Activated T-helper 1 cell treated with anti-CD3 and anti-CD28 coated beads, Interleukin-2, amount 50 U/mL, for 16 hours (primary cell): ENCODE measurements at places on chromosomes 1 and 21.

DNA sequence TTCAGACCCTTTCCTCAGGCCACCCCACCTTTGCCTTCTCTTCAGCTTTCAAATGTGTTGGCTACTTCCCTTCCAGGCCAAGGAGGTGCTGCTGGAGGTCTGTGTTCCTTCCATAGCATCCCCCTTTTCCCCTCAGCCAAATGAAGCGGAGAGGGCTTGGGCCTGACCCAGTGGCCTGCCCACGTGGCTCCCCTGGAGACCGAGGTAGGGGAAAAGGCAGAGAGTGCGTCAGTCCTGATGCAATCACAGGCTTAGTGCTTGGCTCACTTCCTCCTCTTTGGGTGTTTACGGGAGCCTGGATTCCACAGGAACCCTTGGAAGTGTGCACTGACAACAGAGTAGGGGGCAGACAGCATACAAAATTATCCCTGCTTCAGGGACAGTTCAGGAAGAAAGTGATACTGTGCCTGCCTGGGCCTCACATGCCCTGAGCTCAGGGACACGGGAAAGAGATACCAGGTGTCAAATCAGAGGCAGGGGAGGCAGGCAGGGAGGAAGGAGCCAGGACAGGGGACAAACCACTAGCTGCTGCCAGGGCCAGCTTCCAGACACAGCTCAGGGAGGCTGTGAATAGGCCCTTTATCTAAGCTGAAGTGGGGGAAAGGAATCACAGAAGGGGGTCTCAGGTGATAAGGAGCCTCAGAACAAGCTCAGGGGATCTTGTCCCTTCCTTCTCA lies 16.6 kb upstream of the PTP4A2 start:
- no peak for DNase-seq

DNA sequence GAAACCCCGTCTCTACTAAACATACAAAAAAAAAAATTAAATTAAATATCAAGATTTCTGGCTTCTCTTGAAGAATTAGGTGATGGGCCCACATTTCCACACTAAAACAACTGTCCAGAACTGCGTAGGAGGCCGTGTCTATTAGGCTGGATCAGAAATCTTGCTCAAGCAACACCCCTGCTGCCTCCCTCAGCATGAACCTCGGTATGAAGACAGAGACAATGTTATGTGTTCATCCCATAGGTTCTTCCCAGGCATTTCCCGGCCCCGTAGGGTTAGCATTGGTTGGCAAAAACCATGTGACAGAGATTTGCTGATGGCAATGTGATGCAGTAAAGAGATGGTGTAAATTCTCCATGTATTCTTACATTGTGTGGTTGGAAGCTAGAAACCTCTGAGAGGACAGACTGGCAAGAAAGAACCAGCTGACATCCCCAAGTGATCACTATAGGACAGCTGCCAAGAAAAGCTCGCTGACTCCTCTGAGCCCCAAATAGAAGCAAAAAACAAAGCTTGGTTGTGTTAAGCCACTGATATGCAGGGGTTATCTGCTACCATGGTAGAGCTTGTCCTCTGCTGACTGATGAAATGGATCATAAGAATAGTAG lies 34.5 kb downstream of the EBNA1BP2 start:
- DNase-seq, result no peak

DNA sequence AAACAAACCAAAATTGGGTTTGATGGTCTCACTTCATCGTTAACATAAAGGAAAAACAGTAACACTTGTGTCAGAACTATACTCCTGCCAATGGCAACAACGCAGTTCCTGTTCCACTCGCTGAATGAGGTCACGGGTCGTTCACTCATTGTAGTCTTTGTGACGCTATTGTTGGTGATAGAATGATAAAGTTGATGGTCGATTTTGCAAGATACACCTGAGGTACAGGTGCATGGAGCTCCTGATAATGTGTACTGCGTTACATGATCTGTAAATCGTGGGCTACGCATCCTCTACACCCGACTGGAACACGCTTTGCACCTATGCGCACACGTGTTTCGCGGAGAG lies 391 bp upstream of the CENPS start:
- no peak for DNase-seq

- DNase-seq, result no peak
Observed at GRCh38 chr21:15139898-15140297, 75.1 kb upstream of the NRIP1 start.

DNA sequence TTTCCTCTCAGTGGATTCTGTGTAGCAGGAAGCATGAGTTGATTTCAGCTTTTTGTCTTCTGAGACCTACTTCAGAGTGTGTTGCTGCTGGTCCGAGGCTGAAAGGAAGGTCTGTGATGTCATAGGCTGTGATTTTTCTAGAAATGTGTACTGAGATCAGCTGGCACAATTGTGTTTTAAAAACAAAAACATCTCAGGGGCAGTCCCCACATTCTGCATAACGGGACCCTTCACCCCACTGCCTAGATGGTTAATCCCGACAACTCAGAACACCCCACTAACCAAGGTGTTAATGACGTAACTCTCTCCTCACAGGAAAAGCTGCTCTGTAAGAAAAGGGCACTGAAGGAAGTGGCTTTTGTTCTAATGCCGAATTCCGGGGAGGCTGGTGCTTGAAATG lies 59.8 kb upstream of the PPP2R5A start:
- DNase-seq, result no peak

DNA sequence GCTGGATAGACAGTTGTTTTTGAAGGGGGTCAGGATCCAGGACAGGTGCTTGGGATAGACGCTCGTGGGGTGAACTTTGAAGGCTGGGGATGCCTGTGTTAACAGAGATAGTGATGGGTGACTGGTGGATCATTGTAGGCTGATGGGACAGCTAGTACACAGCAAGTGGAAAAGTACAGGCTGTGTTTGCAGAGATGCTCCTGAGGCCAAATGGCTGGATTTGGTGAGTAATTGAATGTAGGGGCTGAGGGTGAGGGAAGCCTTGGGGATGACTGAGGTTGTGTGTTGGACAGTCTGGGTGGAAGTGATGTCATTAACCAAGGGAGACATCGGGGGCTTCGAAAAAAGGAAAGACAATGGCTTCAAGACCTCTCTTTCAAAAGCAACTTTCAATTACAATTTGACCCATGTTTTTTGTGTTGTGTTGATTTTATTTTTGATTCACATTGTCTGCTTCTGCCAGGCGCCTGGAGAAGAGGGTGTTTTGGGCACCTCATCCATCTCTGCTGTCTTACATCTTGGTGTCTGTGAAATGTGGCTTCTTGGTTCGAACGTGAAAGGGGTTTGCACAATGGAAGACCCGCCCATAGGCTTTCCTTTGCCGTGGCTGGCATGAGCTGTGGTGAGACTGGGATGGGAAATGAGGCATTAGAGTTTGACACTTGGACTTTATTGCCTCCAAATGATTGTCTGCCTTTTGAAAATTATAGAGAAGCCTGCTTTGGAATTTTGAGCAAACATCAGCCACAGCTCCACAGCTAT lies 147.5 kb downstream of the FOXD2 start:
- DNase-seq, result no peak

DNA sequence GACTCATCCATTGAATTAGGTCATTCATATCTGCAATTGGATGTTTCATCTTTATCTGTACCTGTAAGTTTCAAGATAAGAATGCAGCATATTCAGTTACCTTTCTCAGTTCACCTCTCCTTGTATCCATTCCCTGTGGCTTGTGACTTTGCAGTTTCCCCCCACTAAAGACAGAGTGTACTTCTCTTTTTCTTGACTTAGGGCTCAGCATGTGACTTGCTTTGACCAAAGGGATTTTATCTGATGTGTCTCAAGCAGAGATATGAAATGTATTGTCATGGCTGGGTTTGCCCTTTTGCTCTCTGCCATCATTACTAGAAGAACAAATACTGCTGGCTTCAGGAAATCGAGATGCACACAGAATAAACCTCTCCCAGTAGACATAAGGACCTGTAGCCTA lies 754.8 kb downstream of the ADGRL2 start:
- no peak for DNase-seq

DNA sequence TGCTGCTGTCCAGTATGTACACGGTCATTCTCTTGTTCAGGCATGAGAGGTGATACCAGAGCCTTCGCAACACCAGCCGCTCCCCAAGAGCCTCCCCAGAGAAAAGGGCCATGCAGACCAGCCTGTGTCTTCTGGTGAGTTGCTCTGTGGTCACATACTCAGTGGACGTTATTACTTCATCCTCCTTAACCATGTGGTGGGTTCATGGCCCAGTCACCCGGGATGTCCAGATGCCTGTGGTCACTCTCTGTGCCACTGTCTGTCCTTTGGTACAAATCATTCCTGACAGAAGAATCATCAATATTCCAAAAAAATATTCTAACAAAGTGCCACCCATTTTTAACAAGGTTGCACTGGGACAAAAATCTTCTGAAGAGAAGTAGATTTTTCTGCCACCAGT lies 8.8 kb upstream of the ZNF124 start:
- no peak for DNase-seq

DNA sequence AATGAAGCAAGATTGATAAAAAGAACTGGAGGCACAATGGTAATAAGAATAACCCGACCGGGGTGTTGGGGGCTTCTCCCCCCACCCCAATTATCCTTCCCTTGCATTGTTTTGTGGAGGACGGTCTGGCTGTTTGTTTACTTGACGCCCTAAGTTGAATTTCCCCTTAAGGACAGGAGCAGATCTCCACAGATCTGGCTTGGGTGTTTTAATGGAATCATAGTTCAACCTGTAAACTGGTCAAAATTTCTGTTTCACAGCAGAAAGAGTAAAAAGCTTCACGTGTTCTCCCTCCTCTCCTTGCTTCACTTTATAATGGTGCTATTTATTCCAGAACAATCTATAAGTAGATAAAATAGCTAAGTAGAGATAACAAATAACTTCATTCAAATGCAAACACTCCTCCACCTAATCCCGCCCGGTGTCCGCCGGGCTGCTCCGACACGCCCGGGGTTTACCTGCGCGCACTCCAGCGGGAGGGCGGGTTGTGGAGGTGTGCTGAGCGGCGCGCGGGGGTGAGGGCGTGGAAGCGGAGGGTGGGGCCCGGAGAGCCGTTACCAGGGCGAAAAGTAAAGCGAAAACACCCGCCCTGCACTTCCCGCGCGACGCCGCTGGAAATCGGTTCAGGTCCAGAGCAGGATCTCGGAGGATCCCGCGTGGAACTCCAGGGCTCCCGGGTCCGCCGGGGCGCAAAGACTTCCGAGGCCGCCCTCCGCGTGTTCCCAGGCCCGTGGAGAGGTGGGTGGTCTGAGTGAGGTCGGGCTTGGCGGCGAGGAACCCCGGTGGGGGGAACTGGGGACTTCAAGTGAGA lies 2.0 kb upstream of the ATF3 start:
- DNase-seq, result peak; percentile 17

- no peak for DNase-seq
Observed at GRCh38 chr1:204583909-204584632, 67.9 kb downstream of the MDM4 start.

DNA sequence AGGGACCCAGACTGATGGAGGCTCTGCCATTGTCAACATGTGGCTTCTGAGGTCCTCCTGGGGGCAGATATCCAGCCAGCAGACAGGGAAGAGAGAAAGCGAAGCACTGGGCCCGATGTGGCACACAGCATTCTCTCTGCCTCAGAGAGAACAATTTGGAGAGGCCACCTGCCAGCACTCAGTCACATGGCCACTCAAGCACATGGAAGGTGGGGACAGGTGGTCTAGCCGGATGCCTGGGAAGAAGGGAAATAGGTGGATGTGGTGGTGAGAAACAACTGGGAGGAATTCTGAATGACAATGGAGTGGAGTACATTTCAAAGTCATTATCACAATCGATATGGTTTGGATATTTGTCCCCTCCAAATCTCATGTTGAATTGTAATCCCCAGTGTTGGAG lies 109.0 kb downstream of the UBE2U start:
- DNase-seq, result no peak

DNA sequence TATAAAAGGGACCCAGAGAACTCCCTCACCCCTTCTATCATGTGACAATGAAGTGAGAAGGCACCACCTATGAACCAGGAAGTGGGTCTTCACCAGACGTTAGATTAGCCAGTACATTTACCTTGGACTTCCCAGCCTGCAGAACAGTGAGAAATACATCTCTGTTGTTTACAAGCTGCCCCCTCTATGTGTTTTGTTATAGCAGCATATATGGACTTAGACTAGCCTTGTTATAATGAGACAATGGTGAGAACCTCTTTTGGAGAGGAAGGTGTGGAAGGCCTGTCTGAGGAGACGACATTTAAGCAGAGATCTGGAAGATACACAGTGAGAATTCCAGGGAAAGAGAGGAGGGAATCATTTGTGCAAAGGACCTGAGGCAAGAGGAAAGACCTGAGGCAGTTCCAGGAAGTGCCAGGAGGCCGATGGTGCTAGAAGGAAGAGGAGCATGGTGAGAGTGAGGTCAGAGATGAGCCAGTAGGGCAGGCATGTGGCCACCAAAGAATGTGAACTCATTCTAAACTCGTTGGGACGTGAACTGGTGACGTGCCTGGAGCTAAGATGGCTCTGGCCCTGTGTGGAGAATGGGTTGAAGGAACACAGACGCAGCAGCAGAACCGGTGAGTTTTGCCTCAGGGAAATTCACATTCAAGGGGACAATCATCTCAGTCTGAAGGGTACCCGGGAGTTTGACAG lies 98.9 kb upstream of the IRF2BP2 start:
- no peak for DNase-seq

DNA sequence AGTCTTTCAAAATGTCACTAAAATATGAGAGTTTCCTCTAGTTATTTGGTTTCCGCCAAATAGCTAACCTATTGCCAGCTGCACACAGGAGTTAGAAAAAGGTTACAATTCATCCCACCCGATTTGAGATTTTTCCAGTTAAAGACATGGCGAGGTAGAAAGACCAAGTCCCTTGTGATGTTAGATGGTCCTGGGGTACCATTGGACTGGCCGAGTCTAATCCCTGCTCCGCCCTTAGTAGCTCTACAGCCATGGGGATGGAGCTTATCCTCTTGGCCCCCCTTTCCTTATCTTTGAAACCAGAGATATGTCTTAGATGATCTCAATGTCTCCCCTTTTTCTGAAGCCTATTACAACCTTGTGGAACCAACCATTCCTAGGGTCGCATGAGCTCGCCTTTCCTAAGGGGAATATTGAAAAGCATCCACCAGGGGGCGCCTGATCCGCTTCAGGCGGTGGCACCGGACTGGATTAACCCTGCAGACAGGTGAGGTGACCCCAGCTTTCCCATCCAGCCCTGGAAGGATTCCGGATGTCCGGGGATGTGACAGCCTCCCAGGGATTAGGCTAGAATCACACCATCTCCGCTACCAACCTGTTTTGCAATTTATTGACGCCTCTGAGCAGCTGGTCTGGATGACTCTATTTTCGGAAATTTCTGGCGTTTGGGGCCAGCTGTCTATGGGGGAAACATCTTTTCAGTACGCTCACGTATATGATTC lies 68.3 kb upstream of the SIM2 start:
- DNase-seq, result peak; percentile 41

DNA sequence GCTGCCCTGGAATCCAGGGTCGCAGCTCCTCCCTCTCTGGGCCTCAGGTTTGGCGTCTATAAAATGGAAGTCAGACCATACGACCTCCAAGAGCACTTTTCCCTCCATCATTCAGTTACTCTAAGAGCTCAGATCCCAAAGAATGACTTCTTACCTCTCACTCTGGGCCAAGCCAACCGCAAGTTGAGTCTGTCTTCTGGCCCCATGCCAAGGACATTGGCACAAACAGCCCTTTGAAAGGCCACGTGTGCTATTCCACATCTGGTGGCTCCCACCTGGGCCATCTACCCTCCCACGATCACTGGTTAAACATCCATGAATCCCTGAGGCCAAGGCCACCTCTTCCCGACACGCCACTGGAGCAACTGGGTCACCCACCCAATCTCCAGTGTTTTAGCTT lies 12.4 kb downstream of the SLC2A7 start:
- no peak for DNase-seq
